Smooth muscle cell of the coronary artery (primary cell): ENCODE measurements at places on chromosomes 1 and 21. TPM values are rescaled to one million over a fixed set of nuclear protein-coding genes. Genes with fewer than 3 reads are reported as not detected.

Gene CDK11B
- total RNA-seq: 8.8 and 9.0 TPM in 2 replicates

Gene AK5
- total RNA-seq: 14.3 and 46.1 TPM in 2 replicates

Gene PADI3
- not detected in 2 replicates for total RNA-seq

Gene LINGO4
- not detected in 2 replicates for total RNA-seq

Gene PEA15
- total RNA-seq: 94.8 and 106 TPM in 2 replicates

Gene ZNF692
- total RNA-seq: 10.1 and 20.4 TPM in 2 replicates

Gene ARHGEF10L
- total RNA-seq: 17.4 and 25.3 TPM in 2 replicates

Gene PM20D1
- total RNA-seq: 0.15 TPM in 1 of 2 replicates, not detected in the other

Gene C8B
- total RNA-seq: not detected in 2 replicates

Gene COL24A1
- 0.12 and 0.15 TPM in 2 replicates for total RNA-seq

Gene IGSF3
- 0.47 and 1.1 TPM in 2 replicates for total RNA-seq

Gene WNT2B
- 1.2 and 1.7 TPM in 2 replicates for total RNA-seq

Gene EDN2
- 0.35 TPM in 1 of 2 replicates, not detected in the other for total RNA-seq
